ENCODE measurements at places on chromosomes 12 and 14. TPM values are rescaled to one million over a fixed set of nuclear protein-coding genes. Genes with fewer than 3 reads are reported as not detected.
A peak's percentile ranks its signal among the peaks of the same experiment; 100 is the strongest.

The CYP27B1 gene
- total RNA-seq: 3.2 TPM

DNA sequence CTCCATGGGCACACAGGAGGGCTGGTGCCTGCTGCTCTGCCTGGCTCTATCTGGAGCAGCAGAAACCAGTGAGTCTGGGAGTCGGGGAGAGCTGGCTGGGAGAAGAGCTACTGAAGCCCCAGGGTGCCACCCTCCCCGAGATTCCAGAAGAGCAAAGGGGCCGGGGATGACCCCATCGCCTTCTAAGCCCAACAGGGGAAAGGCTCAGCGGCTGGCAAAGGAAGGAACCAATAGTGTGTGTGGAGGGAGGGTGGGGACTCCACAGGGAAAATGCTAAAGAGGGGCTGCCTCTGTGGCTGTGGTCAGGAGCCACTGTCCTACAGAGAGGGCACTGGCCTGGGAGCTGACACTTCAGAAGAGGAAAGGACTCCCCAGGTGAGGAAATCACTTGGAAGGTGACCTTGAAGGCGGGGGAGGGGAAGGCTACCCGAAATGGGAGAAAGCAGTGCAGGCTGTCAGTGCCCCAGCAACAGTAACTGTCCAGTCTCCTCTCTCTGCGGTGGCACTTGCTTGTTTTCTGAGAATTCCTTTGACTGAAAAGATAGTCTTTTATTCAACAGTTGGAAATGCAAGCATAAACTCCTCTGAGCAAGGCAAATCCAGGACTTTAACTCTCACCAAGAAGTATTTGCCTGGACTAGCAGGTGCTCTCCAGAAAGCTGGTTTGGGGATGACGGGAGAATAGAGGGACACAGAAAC, 552 bp downstream of the TAPBPL start:
- no peak for DNase-seq

DNA sequence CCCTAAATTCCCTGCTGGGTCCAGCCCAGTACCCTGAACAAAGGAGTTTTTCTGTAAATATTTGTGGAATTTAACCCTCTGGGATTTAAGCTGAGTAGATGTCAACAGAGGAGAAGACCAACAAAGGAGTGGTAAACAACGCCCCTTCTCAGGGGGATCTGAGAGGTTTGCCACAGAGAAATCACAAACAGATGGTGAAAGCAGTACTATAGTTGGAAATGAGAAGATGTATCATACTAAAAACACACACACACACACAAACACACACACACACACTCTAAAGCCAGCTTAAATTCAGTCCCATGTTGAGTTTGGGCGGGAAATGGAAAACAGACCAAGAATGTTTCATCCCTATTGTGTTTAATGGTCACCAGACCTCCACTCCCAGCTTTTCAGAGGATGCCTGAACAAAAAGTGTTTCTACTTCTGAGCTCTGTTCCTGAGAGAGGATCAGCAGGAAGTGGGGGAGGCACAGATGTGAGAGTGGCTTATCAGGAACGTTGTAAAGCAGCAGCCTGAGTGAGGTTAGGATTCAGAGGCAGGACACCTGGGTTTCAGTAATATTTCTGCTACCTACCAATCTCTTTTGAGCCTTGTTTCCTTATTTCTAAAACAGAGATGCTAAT, 3.2 kb downstream of the BIN2 start:
- no peak for DNase-seq

The CABP1 gene
- total RNA-seq: not detected

GRCh38 chr12:45490232-45490881, 239.1 kb upstream of the ARID2 start:
- no peak for DNase-seq

- DNase-seq: no peak
Observed at GRCh38 chr14:52862632-52863333, 71.4 kb upstream of the GNPNAT1 start.

- no peak for DNase-seq
Observed at GRCh38 chr12:3607039-3607720, 116.2 kb downstream of the PRMT8 start.

DNA sequence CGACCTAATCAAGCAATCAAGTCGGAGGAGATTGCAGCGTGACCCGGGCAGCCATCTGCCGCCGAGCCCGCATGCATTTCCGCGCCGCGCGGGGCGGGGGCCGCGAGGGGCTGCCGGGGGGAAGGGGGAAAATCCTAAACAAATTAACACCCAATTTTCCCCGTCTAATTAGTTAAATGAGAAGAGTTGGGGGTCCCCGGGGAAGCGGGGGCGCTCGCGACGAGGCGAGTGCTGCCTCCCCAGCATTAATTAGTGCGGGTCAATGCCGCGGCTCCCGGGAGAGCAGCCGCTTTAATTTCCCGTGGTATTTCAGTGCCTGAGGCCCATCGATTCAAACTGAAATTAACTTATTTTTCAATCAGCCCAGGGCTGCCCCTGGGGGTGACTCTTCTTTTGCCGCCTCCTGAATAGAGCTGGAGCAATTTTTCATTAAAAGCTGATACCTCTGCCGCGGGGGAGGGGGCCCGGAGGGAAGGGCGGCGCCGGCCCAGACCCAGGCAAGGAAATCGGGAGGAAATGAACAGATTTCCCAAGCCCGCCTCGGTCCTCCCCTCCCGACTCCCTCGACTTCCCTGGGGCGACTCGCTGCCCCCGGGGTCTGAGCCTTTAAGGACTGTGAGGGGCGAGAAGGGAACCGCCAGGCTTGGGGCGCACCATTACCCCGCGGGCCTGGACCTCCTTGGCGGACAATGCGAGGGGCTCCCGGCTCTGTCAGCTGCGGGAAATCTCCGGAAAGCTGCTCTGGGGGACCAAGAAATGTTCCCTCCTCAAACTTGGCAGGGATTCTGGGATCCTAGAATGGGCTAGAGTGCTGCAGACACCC, 18.9 kb downstream of the VSX2 start:
- no peak for DNase-seq

- DNase-seq: no peak
Observed at GRCh38 chr12:38424436-38424835, 107.9 kb downstream of the ALG10B start.

The RPAP3 gene
- 40.3 TPM for total RNA-seq

DNA sequence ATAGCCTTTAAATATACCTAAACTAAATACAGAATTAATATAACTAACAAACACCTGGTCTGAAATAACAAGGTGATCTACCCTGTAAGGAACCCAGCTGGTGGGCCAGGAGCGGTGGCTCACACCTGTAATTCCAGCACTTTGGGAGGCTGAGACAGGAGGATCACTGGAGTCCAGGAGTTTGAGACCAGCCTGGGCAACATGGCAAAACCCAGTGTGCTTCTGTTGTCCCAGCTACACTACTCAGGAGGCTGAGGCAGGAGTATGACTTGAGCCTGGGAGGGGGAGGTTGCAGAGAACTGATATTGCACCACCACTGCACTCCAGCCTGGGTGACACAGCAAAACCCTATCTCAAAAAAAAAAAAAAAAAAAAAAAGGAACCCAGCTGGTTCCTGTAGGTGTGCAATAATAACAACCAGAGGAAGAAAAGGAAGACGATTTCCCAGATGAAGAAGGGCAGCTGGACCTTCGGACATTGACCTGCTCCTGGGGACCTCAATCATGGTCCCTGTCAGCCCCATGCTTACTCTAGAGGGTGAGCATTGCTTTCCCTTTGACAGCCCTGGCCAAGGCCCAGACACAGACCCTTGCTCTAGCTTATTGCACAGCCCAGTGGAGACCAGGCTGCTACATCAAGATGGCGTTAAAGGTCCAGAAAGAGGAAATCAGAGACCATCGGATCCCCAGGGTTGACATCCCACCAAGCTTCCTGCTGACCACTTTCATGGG, 5.4 kb downstream of the FOS start:
- DNase-seq: no peak

GRCh38 chr14:23763394-23763793, 127.2 kb downstream of the DHRS2 start:
- no peak for DNase-seq

GRCh38 chr14:93592786-93593185, 162.0 kb downstream of the UNC79 start:
- no peak for DNase-seq

The KRT73 gene
- total RNA-seq: not detected

The GSKIP gene
- total RNA-seq: 23.0 TPM

- DNase-seq: no peak
Observed at GRCh38 chr14:94893411-94894160, 123.7 kb upstream of the GSC start.

DNA sequence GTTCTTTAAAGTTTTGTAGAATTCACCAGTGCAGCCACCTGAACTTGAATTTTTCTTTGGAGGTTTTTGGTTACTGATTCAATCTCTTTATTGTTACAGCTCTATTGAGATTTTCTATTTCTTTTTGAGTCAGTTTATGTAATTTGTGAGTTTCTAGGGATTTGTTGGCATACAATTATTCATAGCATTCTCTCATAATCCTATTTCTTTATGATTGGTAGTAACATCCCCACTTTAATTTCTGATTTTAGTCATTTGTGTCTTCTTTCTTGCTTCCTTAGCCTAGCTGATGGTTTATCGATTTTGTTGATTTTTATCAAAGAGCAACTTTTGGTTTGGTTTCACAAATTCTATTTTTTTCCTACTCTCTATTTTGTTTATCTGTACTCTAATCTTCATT, 17.9 kb upstream of the BBS10 start:
- no peak for DNase-seq

DNA sequence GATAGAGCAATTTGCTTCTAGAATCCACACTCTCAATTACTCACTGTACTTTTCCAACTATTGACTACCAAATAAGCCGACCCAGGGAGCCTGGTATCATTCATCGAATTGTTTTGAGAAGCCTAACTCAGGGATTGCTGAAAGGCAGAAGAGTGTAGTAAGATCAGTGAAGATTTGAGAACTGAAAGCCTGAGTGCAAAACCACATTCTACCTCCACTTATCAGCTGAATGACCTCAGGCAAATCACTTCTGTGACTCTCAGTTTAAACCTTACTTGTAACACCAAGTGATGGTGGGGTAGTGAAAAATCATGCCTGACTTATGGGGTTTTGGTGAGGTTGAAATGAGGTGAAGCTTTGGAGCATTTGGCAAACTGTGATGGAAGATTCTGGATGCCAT, 126.1 kb upstream of the MAX start:
- DNase-seq: peak; percentile 68

The NIN gene
- total RNA-seq: 7.1 TPM

DNA sequence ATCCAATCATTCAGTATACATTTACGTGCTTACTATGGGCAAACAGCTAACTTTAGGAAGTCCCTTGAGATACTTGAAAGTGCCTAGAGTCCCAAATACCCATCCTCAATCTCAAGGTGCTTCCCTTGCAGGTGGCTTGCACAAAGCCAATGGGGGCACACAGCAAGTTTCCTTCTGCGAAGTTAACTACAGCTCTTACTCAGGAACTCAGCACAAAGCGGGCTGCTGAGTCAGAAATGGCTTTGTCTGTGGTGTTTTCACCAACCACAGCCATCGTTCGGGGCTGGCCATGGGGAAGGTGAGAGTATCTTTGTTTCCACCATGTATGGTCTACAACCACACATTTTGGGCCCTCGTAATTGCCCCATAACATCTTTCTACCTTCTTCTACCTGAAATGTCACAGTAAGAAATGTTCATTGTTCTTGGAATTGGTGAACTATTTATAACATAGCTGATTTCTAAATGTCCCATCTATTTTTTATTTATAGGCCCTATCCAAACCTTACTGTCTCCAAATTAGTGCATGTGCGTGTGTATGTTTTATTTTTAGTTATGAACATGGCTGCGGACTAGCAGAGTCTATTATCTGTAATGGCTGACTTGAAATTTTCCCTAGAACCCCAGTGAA, 13.9 kb downstream of the MFAP5 start:
- no peak for DNase-seq

- no peak for DNase-seq
Observed at GRCh38 chr14:53814392-53814791, 142.2 kb downstream of the BMP4 start.

DNA sequence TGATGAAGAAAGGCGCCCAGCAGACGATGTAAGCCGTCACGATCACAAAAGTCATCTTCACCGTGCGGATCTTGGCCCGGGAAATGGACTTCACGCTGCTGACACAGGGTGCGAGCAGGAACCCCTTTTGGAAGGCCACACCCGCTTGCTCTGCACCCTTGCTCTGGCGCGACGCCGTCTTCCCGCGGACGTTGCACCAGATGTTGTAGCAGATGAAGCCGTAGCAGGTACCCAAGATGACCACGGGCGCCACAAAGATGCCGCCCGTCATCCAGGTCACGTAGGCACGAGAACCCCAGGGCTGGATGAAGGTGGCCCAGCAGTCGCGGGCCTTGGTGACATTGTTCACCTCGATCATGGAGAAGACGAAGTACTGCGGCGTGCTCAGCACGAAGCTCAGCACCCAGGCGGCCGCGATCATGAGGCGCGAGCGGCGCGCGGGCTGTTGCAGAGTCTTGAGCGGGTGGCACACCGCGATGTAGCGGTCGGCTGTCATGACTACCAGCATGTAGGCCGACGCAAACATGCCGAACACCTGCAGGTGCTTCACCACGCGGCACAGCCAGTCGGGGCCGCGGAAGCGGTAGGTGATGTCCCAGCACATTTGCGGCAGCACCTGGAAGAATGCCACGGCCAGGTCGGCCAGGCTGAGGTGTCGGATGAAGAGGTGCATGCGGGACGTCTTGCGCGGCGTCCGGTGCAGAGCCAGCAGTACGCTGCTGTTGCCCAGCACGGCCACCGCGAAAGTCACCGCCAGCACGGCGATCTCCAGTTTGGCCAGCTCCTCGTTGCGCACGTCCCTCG, 890 bp downstream of the AVPR1A start:
- DNase-seq: no peak

GRCh38 chr12:68425998-68426397, 93.8 kb upstream of the MDM1 start:
- DNase-seq: peak; percentile 73

DNA sequence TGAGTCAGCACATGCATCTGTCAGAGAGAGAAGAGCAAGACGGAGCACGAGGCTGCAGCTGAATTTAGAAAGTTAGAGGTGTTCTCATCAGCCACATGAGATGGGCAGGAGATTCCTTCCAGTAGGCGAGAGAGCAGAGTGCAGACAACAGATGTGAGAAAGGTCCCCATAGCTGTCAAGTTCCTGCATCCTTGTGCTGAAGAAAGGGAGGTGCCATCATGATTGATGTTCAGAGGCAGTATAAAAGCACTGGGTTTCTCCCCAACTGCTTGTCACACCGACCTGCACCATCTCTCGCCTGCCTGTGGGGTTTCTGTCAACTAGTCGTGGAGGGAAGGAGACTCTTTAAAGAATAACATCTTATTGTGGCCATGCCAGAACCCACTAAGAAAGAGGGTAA, at the start of gene MYBPC1:
Gene MYBPC1, plus strand, starts transcription at position 272 of the 400 bp plus-strand sequence. Its CDS starts 100 bp downstream, at position 372.
- DNase-seq: no peak

- DNase-seq: no peak
Observed at GRCh38 chr12:26269562-26270284, 74.3 kb downstream of the SSPN start.

DNA sequence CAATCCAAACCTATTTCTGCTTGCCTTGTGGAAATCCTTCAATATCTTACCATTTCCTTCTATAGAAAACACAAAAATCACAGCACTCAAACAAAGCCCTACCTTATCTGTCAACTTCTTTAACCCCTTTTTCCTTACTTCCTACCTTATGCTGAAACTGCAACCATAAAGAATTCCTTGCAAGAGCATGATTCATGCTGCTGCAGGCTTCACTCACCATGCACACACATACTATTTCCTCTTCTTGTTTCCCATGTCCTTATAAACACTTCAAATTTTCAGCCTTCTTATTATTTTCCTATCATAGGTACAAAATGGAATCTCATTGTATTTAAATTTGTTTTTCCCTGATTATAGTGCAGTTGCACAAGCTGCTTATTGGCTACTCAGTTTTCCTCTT, 23.3 kb downstream of the LMNTD1 start:
- DNase-seq: peak; percentile 39

Measured in M059J (cell line).